ENCODE measurements at places on chromosomes 13 and 19. TPM values are rescaled to one million over a fixed set of nuclear protein-coding genes. Genes with fewer than 3 reads are reported as not detected.

GRCh38 chr13:36822785-36823184 is 3.8 kb downstream of the RFXAP start:
- no peak for DNase-seq

- no peak for DNase-seq
Observed at GRCh38 chr19:40803857-40804782, 5.1 kb downstream of the EGLN2 start.

- DNase-seq, result no peak
Observed at GRCh38 chr19:53927739-53928138, 18.7 kb downstream of the CACNG7 start.

GRCh38 chr19:12159773-12160414 is 3.0 kb upstream of the ZNF136 start:
- DNase-seq, result no peak

DNA sequence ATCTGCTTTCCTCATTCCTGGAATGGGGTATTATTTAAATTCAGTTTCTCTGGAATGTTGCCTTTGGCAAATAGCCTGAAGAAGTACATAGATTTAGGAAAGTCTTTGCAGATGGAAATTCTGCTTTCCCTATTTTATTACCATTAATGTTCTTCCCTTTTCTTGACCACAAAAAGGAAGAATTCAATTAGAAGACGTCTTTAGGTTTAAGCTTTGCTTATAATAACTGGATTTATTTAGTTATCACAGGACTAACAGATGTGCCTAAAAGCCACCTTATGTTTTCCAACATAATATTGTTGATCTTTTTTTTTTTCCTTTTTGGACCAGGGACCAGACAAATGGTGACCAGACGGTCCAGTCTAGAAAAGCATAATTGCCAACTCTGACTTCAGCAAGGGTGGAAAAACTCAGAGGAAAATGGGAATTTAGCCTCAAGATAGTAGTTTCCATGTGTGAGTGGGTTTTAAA is 210.1 kb upstream of the SPRY2 start:
- DNase-seq, result no peak

- DNase-seq, result peak; percentile 43
Observed at GRCh38 chr13:75312884-75313520, 169.0 kb downstream of the TBC1D4 start.

DNA sequence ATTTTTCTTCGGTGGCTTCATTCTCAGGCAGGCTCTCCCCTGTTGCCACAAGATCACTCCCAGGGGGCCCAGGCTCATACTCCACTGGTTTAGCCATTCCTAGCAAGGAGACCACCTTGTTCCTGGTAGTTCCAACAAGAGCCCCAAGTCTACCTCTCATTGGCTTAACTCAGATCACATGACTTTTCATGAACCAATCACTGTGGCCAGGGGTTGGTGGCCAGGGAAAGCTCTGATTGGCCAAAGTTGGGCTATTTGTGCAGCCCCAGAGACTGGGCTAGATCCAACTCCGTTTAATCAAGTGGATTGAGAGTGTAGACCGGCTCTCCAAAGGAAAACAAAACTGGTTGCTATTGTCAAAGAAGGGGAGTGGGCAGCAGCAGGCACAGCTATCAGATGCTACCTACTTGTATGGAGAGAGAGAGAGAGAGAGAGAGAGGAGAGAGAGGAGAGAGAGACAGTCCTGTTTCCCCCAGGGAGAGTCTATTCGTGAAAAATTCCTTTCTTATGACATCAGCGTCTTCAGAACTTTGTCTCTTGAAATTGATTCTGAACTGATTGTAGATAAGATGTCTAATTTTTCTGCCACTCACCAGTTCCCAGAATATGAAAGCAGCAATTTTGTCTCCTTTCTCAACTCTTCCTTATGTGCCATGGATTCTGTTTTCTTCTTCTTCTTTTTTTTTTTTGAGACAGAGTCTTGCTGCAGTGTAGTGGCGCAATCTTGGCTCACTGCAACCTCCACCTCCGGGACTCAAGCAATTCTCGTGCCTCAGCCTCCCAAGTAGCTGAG is 5.9 kb downstream of the CEACAM19 start:
- no peak for DNase-seq

DNA sequence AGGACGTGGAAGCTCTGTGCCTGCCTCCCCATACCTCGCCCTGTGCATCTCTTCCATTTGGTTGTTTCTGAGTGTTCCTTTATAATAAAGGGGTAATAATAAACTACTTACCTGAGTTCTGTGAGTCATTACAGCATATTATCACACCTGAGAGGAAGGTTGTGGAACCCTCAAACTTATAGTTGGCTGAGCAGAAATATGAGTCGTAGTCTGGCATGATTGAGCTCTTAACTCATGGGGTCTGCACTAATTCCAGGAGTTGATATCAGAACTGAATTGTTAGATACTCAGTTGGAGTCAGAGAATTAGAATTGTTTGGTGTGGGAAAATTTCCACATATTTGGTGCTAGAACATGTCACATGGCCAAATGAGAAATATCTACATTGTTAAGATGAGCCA is 52.4 kb upstream of the HTR2A start:
- no peak for DNase-seq

- DNase-seq, result no peak
Observed at GRCh38 chr19:31555634-31556215, 206.5 kb upstream of the TSHZ3 start.

- DNase-seq, result no peak
Observed at GRCh38 chr13:58666331-58666730, 1034.8 kb downstream of the PCDH17 start.

GRCh38 chr13:50421473-50422130 is 406.4 kb downstream of the KCNRG start:
- DNase-seq, result no peak

GRCh38 chr19:54430306-54431254 is 15.3 kb downstream of the TTYH1 start:
- no peak for DNase-seq

GRCh38 chr19:31497709-31498108 is 148.5 kb upstream of the TSHZ3 start:
- no peak for DNase-seq

GRCh38 chr19:44939668-44940067 is 2.4 kb upstream of the APOC4 start:
- DNase-seq, result no peak

DNA sequence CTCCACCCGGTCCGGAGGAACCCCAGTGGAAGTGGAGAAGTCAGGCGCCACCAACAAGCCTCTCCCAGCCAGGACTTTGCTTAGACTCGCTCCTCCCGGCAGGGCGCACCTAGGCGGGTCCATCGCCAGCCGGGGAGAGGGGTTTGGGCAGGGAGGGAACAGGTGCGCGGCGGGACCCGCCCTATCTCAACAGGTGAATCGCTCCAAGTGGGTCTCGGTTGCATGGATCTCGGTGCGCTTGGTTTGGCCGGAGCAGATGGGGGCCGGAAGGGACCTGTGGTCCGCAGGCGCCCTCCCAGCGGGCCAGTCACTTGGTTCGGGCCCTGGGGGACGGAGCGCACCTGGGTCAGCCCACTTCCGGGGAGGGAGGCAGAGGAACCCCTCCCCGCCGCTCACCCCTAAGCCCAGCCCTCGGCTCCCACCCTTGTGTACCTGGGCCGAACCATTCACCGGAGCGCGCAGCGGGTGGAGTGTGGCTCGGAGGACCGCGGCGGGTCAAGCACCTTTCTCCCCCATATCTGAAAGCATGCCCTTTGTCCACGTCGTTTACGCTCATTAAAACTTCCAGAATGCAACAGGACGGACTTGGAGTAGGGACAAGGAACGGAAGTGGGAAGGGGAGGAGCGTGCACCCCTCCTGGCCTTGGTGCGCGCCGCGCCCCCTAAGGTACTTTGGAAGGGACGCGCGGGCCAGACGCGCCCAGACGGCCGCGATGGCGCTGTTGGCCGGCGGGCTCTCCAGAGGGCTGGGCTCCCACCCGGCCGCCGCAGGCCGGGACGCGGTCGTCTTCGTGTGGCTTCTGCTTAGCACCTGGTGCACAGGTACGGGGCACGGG is at the start of gene LSR:
Gene LSR (plus strand): TSS at position 693 of the 836 bp plus-strand sequence. CDS start 21 bp downstream, at position 714.
- DNase-seq, result peak; percentile 65

GRCh38 chr13:20114066-20114610 is 46.7 kb downstream of the GJA3 start:
- no peak for DNase-seq

DNA sequence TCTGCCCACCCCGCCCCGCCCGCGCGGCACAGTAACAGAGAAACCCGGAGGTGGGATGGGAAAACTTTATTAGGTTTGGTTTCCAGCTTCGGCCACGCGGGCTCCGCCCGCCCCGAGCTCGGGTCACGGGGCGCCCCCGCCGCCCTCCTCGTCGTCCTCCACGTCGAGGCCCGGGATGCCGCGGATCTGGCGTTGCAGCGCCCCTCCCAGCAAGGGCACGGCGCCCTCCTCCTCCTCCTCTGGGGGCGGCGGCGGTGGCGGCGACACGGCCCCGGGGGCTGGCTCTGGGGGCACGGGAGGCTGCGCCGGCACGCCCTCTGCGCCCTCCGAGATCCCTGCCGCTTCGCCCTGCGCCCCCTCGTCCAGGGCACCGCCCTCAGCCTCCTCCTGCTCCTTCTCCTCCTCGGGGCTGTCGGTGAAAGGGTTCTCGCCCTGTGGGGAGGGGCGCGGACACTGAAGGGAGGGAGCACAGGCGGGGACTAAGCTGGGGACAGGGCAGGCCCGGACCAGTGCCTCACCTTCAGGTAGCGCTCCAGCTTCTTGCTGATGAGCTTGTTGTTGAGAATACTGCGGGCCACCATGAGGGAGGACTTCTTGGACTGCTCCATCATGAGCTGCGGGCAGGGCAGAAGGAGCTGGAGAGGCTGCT is 536 bp upstream of the AKAP8 start:
- no peak for DNase-seq

DNA sequence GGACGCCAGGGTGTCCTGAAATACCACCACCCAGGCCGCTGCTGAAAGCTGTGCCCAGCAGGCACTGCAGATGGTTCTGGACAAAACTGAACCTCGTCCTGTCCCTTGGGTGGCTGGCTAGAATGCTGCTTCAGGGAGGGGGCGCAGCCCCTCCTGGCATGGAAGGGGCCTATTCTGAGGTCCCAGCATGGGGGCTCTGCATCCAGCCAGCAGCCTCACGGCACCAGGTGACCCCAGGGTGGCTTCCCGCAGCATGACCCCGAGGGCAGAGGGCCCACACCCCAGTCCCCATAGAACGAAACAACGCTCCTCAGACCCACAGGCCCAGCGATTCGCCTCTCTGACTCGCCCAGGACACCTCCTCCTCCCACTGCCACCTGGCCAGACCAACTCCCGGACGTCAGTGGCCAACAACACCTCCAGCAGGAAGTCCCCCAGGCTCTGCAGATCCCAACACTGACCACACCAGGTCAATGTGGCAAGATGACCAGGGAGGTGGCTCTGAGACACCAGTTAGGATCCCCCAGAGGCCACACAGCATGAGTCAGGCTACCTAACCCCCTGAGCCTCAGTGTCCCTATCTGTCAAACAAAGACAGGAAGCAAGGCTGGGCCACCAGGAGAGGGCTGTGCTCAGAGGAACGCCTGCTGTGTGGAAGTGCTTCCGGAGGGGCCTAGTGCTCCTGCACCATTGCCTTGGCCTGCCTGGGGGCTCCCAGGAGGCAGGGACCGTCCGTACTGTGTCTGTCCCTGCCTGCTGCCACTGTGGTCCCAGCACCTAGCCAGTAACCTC is 6.1 kb downstream of the MKNK2 start:
- DNase-seq, result no peak

The CEACAM4 gene
- not detected for total RNA-seq

The MICOS13 gene
- total RNA-seq, result 32.0 TPM

The IL12RB1 gene
- 25.0 TPM for total RNA-seq

The MEDAG gene
- total RNA-seq, result not detected

The SIAH3 gene
- 0.31 TPM for total RNA-seq

The PABPC3 gene
- 0.20 TPM for total RNA-seq

The LIG1 gene
- total RNA-seq, result 180 TPM

The EDDM13 gene
- total RNA-seq, result 2.0 TPM

The DEDD2 gene
- 28.7 TPM for total RNA-seq

The NECTIN2 gene
- 0.89 TPM for total RNA-seq

Data from activated naive CD4-positive, alpha-beta T cell treated with anti-CD3 and anti-CD28 coated beads, Interleukin-2, amount 50 U/mL, for 72 hours (primary cell).